ENCODE measurements at places on chromosomes 16 and 17. TPM values are rescaled to one million over a fixed set of nuclear protein-coding genes. Genes with fewer than 3 reads are reported as not detected.

AARS1 gene
- total RNA-seq, result 69.7 TPM

CNGB1 gene
- total RNA-seq, result not detected

MT1F gene
- 7.9 TPM for total RNA-seq

NACA2 gene
- not detected for total RNA-seq

COQ7 gene
- total RNA-seq, result 31.5 TPM

IRX6 gene
- 0.44 TPM for total RNA-seq

SYNGR3 gene
- 1.9 TPM for total RNA-seq

PRKCA gene
- total RNA-seq, result 6.4 TPM

FTSJ3 gene
- 33.1 TPM for total RNA-seq

IL17C gene
- not detected for total RNA-seq

SLC6A2 gene
- not detected for total RNA-seq

KRT25 gene
- total RNA-seq, result not detected

TBC1D16 gene
- total RNA-seq, result 30.9 TPM

PPP1R27 gene
- not detected for total RNA-seq

CBX8 gene
- total RNA-seq, result 4.1 TPM

USH1G gene
- 0.21 TPM for total RNA-seq

SMIM5 gene
- total RNA-seq, result 8.6 TPM

HSD17B2 gene
- total RNA-seq, result not detected

DNAH9 gene
- total RNA-seq, result 0.91 TPM

CMTM4 gene
- total RNA-seq, result 14.4 TPM

MRTFB gene
- 34.7 TPM for total RNA-seq

HOXB5 gene
- total RNA-seq, result not detected

TMEM204 gene
- total RNA-seq, result 26.7 TPM

WNT9B gene
- total RNA-seq, result 3.8 TPM

SMTNL2 gene
- 13.2 TPM for total RNA-seq
